ENCODE measurements at places on chromosomes 1 and 21.

GRCh38 chr21:44891631-44892031 lies 18.1 kb upstream of the PTTG1IP start:
- DNase-seq, result no peak

DNA sequence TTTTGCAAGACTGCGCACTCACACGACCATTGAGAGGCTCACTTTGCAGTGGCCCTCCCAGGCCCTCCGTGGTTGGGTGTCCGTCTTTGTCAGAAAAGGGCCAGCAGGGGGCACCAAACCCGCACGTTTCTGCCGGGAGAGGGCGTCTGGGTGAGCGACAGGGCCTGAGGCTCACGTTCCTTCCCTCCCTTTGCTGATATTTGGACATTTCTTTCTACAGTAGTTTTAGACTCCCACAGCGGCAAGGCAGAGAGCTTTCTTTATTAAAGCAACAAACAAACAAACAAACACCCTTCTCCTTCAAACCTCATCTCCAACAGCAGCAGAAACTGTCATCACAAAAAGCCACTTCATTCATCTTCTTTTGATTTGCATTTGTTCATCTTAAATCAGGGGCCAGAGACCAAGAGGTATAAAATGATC lies 79.2 kb upstream of the WDR26 start:
- DNase-seq, result peak; percentile 87

- DNase-seq, result no peak
Observed at GRCh38 chr1:178418284-178418955, 78.3 kb downstream of the CLEC20A start.

DNA sequence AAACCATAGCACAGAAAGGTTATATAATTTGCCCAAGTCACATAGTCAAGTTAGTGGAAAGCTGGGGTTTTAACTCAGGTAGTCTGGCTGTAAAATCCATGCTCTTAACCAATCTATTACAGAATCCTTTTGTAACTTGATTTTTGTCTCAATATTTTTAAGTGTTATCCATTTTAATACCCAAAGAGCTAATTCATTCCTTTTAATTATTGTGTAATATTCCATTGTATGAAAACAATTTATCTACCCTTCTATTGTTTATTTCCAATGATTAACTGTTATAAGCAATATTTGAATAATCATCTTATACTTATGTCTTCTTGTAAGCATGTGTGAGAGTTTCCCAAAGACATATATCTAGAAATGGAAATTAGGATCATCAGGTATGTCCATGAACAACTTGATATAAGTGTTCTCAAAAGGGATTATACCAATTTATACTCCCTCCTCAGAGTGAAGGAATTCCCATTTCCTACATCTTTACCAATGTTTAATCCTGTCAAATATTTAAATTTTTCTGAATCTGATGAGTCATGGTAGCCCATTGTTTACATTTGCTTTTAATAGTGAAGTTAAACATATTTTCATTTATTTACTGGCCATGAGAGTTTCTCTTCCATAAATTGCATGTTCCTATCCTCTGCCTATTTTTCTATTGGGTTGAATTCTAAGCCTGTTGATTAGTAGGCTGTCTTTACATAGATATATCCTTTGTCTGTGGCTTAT lies 13.9 kb downstream of the TEX50 start:
- DNase-seq, result no peak

GRCh38 chr1:43527111-43527878 lies 3.4 kb upstream of the PTPRF start:
- DNase-seq, result no peak

DNA sequence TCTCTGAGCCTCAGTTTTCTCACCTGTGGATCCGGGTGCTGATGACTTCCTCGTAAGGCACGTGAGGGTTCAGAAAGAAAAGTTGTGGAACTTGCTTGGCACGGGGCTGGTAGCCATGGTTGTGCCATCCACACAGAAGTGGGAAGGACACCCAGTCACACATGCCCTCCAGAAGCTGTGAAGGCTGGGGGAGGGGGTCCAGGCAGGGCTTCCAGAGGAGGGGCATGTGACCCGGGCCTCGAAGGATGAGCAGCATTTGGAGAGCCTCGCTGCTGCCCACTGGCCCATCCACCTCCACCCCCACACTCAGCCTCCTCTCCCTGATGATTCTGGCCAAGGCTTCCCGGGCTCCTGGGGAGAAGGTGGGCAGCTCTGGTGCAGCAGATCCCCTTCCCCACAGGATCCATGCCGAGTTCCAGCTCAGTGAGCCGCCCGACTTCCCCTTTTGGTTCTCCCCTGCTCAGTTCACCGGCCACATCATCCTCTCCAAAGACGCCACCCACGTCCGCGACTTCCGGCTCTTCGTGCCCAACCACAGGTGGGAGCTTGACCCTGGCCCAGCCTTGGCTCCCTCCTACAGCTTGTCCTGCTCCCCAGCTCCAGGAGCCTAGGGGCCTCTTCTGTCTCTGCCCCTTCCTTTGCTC lies 9.4 kb downstream of the SELENON start:
- DNase-seq, result no peak

GRCh38 chr1:208164609-208165008 lies 79.6 kb downstream of the PLXNA2 start:
- no peak for DNase-seq

DNA sequence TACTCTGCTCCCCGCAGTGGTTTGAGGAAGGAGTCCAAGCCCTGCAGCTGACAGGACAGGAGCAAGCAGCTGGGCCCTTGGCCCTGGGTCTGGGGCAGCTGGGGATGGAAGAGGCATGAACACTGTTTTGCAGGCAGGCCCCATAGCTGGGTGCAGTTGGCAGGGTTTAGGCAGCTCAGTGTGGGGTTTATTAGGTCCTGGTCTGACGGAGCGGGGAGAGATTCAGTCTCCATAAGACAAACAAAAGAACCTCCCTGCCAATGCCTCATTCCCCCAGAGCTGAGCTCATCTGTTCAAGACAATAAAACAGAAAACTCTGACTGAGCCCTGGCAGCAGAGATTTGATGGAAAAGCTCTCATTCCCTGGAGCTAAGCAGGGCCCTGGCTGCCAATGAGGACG lies 37.3 kb downstream of the OLFML2B start:
- DNase-seq, result no peak

- DNase-seq, result no peak
Observed at GRCh38 chr1:192488058-192488457, 87.5 kb upstream of the RGS1 start.

DNA sequence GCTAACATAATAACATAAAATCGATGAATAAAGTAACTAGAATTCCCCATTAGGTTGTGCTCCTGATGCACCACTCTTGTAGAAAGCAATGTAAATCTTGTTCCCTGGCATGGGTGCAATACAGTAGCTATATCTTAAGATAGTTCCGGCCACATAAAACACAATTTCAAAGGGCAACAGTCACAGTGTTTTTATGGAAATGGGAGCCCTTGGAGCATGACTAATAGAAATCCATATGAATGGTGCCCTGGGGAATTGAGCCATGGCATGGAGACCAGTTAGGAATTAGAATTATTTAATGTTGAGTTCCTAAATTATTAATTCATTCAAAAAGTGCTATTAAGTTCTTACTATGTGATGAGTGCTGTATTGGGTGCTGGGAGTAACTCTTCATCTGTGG lies 118.7 kb downstream of the KCNK2 start:
- DNase-seq, result no peak

DNA sequence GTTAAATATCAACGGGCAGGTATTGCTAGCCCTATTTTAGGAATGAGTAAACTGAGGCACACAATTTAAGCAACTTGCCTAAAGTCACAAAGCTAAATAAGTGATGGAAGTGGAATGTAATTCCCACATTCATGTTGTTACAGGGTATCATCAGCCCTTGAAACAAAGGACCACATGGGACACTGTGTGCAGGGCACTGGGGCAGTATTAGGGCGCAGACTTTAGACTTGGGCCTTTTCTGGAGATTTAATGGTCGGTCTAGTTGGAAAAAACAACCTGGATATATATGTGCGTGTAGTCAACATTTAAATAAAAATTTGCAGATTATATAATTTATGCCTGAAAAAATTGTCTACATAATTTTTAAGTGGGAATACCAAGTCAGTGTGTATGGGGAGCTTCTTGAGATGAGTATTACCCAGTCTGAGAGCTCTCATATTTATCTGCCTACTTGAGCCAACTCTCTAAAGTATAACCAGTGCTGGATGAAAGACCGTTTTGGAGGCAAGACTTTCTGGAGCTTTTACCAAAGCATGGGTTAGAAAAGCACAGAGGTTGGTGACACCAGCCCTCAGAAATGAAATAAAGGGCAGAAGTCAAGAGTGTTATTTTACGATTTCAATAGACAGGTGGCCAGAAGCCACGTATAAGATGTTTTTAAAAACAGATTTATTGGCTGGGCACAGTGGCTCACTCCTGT lies 1.6 kb downstream of the KDM1A start:
- DNase-seq, result no peak

DNA sequence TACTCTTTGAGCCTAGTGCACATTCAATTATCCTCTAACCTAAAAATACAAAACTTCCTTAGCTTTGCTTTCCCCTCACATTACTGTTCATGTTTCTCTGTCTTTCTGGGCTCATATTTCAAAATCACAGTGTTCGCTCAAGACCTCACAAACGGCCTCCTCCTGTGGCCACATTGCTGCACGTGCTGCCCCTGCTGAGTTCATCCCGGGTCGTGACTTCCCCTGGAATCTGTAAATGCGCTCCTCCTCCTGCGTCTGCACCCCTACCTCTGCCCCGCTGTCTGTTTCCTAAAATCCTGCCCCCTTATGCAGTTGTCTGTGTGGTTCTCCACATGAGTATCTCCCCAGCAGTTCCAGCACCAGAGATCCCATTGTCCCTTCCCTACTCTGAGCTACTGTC lies 45.5 kb upstream of the RAVER2 start:
- no peak for DNase-seq

GRCh38 chr1:188669728-188670382 lies 1807.8 kb downstream of the BRINP3 start:
- no peak for DNase-seq

DNA sequence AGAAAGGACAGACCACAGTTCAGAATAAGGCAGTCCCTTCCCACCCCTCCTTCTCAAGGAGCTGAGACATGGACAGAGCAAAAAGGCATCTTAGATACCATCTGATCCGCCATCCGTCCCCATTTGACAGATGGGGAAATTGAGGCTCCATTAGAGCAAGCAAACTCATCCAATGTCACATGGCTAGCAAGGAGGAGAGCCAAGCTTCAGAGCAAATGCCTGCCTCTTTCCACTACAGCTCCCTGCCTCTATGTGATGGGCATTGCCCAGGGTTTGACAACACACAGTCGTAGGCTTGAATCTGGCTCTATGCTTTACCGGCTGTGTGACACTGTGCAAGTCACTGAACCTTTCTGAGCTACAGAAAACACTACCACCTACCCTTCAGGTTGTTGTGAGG lies 3.9 kb downstream of the SLC30A2 start:
- DNase-seq, result no peak

- DNase-seq, result no peak
Observed at GRCh38 chr1:68285046-68285445, 52.7 kb upstream of the WLS start.

GRCh38 chr1:185279571-185279970 lies 37.5 kb downstream of the IVNS1ABP start:
- no peak for DNase-seq

GRCh38 chr21:42887326-42887725 lies 5.8 kb upstream of the NDUFV3 start:
- DNase-seq, result no peak

GRCh38 chr1:75991497-75992114 lies 59.4 kb upstream of the ASB17 start:
- peak; percentile 59 for DNase-seq

DNA sequence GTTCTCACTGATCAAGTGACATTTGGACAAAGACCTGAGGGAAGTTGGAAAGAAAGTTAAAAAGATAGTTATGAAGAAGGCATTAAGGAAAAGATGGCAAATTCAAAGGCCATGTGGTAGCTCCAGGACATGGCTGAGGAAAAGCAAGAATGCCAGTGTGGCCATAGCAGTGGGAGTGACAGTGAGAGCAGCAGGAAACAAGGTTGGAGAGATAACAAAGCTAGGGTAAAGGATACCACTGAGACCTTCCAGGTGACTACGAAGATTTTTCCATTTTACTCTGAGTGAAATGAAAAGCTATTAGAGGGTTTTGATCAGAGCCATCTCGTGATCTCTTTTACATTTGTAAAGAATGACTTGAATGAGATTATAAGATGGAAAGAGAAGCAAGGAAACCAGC lies 170.6 kb downstream of the SLC44A5 start:
- no peak for DNase-seq

DNA sequence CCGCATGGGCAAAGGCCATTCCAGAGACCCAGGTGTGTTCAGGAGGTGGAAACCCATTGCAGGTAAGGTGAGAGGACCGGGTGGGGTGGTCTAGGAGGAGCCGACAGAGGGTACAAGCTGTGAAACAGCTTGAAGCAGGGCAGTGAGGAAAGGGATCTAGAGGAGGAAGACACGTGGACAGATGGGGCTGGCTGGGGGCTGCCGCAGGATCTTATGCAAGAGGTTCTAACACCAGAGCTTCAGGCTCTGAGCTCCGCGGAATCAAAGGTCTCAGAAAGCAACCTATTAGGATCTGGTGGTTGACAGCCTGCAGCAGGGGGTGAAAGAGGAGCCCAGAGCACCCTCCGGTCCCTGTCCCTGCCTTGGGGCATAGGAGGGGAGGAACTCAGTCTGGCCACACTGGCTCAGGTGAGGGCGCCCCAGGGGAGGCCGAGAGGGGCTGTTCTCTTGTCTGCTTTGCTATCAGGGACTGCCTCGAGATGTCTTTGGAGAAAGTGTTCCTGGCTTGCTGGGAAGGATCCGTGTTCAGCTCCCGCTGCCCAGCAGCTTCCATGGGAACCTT lies 1.9 kb downstream of the TFF1 start:
- DNase-seq, result no peak

DNA sequence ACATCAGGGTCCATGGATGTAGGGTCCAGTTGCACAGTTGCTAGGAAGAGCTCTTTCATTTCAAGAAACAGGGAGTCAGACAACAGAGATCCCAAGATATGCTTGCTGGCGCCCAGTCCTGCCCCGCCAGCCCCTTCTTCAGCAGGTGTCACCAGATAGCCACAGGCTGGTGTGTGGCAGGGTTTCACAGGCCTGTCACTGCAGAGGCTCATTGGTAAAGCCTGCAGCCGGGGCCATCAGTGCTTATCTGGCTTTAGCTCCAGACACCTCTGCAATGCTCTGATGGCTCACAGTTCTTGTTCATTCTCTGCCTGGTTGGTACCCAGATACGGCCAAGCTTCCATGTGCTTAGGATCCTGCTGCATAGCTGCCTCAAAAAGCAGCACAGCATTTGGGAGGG lies 12.4 kb upstream of the ZNF124 start:
- DNase-seq, result no peak

GRCh38 chr1:110196917-110197765 lies 13.0 kb upstream of the KCNC4 start:
- DNase-seq, result peak; percentile 55

- DNase-seq, result no peak
Observed at GRCh38 chr1:45221716-45222115, 15.3 kb upstream of the ZSWIM5 start.

Data from activated naive CD4-positive, alpha-beta T cell treated with Interleukin-2 at 50 U/mL for 16 hours (primary cell).